Dermis blood vessel endothelial cell (primary cell): ENCODE measurements at places on chromosomes 4 and X.

DNA sequence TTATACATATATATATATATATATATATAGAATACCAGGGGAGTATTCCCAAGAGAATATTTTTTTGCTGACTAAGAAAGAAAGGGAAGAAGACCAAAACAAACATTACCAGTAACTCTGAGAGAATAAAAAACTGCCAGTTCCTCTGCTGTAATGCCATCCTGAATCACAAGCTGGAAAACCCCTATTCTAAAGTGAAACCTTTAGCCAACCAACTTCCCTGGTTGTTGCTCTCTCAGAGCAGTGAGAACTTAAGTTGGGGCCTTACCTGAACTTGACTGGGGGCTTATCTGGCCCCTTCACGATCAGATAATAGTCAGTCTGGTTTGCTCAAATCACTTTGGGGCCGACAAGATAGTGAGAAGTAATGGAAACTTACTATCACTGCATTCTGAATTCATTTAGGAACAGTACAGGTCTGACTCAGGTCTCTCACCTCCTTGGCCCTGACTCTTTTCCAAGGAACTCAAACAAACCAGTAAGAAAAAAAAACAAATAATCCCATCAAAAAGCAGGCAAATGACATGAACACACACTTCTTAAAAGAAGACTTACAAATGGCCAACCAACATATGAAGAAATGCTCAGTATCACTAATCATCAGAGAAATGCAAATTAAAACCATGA lies 62.5 kb downstream of the CD40LG start:
- peak; percentile 14 for DNase-seq

DNA sequence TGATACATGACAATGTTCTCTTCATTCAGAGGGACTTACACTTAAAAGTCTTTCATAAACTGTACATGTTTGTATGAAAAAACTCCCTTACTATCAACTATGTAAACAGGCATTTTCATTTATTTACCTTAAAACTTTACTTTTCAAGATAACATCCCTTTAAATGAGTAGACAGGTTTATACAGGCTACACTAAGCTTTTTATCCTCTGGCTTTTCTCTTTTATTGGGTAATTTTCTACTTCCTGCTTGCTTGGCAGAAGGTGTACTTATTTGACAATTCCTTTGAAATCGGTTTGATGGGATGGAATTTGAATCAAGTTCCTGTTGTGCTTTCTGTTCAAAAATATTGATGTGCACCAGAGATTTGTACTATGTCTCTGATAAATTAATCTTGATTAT lies 81.4 kb downstream of the PTPN13 start:
- no peak for DNase-seq

- no peak for DNase-seq
Observed at GRCh38 chr4:3462790-3463415, at the start of gene DOK7. Gene DOK7 (plus strand): TSS chr4:3463306. CDS start chr4:3463376, 70 bp downstream.

GRCh38 chr4:42331914-42332368 lies 65.3 kb upstream of the SHISA3 start:
- DNase-seq = peak; percentile 88

GRCh38 chr4:125626946-125627345 lies 312.2 kb downstream of the FAT4 start:
- no peak for DNase-seq

- no peak for DNase-seq
Observed at GRCh38 chr4:153242839-153243324, 38.6 kb downstream of the TRIM2 start.

DNA sequence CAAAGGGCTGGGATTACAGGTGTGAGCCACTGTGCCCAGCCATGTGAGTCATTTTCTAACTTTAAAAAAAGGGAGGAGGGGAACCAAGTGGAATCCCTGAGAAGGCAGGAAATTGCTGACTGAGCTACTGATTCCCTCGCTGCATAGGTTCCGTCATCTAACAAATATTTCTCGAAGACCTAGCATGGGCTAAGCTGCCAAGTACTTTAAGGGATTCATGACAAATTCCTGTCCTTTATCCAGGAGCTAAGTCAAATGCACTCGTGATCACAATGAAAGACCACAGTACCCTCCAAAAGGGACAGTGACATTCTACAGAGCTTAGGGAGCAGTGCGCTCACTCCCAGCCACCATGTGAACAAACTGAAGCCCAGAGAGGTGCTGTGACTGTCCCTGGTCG lies 33.2 kb upstream of the MAN2B2 start:
- DNase-seq = no peak

- no peak for DNase-seq
Observed at GRCh38 chr4:134001057-134001456, 200.5 kb downstream of the PABPC4L start.

- peak; percentile 87 for DNase-seq
Observed at GRCh38 chr4:54277691-54278090, 48.6 kb downstream of the PDGFRA start.

- DNase-seq = no peak
Observed at GRCh38 chr4:127641524-127641923, 8.8 kb downstream of the INTU start.

DNA sequence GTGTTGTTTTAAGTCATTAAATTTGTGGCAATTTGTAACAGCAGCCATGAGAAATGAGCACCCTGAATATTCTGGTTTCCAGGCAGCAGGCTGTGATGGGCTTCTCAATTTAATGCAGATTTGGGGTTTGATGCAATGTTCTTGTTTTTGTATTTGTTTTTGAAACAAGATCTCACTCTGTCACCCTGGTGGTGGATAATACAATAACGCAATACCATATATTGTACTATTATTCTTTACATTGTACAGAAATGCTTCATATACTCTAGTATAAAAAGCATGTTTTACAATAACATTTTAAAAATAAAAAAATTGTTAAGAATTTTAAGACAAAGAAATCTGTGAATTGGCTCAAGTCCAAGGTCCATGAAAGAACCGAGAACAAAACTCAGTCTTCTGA lies 129.1 kb downstream of the USP46 start:
- no peak for DNase-seq

GRCh38 chr4:90299373-90299772 lies 172.2 kb downstream of the CCSER1 start:
- DNase-seq = no peak

DNA sequence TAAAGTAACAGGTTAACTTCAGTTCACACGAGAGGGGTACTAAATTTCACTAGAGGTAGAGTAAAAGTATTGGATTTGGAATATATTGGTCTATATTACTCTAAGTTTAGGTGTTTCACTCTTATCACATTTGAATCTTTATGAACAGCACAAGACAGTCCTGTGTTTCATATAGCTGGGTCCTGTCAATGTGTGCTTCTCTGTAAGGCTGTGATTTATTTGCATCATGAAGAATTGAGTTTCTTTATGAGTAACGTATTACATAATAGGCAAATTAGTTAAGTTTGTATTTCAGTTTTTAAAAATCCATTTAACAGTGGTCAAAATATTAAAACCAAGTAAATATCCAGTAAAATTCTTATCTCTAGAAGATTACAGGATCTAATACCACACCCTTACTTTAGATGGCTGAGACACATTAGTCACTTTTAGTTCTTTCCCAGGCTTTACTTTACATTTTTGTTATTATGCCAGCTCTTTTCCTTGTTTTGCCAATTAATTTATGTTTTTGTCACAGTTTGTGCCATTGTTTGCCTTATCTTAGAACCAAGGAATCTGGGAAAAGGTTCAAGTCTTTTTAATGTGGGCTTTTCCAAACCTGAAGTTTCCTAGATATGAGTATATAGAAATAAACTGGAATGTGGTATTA lies 32.1 kb downstream of the NUDT6 start:
- DNase-seq = peak; percentile 73

DNA sequence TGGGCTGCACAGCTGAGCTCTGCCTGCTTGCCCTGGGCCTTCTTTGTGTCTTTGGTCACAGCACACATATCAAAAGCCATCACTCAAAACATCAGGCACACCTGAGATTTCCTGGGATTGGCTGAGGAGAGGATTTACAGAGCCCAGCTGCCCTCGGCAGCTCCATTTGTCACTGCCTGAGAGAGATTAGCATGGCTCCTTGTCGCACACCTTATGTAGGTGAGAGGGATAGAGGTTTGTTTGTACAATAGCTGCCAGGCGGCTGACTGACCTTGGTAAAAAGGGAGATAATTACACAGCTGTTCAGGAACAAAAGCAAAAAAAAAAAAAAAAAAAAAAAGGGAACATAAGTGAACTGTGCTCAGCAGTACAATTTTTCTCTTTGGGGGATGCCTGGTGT lies 63.2 kb downstream of the MGST2 start:
- DNase-seq = no peak

- DNase-seq = peak; percentile 58
Observed at GRCh38 chrX:154317391-154317995, 21.9 kb downstream of the TKTL1 start.

- DNase-seq = no peak
Observed at GRCh38 chr4:182548156-182548555, 305.0 kb downstream of the TENM3 start.

- peak; percentile 72 for DNase-seq
Observed at GRCh38 chr4:88158038-88158488, 376 bp downstream of the ABCG2 start.

GRCh38 chr4:5798946-5799345 lies 87.9 kb downstream of the EVC start:
- DNase-seq = no peak

DNA sequence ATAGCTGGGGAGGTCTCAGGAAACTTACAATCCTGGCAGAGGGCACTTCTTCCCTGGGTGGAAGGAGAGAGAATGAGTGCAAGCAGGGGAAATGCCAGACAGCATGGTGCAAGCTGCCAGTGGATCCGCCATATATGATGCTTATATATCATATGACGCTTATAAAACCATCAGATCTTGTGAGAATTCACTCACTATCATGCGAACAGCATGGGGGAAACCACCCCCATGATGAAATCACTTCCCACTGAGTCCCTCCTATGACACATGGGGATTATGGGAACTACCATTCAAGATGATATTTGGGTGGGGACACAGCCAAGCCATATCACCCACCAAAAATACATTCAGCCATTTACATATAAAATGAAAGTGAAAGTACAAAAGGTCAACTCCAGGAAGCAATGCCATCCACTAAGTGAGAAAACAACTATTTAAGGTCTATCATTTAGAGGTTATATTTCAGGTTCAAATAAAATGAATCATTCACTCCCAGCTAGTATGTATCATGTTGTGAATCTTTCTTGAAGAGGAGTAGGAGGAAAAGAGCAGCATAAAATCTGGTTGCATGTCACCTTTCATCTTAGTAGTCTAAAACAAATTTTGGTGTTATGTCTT lies 20.3 kb upstream of the DYNLT3 start:
- DNase-seq = no peak

- peak; percentile 85 for DNase-seq
Observed at GRCh38 chrX:153488231-153488914, 6.4 kb upstream of the BGN start.

- no peak for DNase-seq
Observed at GRCh38 chr4:181659876-181660275, 583.3 kb upstream of the TENM3 start.

DNA sequence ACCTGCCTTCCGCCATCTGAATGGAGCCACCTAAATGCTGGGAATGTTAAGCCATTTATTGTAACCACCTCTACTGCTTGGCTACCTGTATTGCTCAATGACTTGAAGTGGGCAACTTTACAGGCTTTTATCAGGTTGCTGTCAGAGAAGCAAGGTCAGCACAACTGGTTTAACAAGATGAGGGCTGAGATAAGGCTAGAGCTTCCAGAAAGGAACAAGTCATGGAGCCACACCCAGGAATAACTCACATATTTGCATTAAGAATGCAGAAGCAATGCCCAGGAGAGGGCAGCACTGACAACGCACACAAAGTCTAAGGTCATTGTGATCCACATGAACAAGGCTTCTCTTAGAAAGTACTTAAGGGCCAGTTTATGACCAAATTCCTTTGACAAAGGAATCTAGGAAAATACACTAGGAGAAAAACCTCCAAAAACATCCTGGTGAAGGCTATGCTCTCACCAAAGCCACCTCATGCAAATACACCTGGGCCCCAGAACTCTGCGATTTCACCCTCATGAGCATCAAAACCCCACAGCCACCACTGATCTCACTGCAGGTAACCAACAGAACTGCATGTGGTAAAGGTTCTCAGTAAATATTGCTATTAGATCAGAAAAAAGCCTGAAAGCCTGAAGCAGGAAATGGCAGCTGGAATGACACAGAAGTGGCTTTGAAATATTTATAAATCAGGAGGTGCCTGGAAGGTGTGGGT lies 15.0 kb upstream of the STS start:
- peak; percentile 81 for DNase-seq

DNA sequence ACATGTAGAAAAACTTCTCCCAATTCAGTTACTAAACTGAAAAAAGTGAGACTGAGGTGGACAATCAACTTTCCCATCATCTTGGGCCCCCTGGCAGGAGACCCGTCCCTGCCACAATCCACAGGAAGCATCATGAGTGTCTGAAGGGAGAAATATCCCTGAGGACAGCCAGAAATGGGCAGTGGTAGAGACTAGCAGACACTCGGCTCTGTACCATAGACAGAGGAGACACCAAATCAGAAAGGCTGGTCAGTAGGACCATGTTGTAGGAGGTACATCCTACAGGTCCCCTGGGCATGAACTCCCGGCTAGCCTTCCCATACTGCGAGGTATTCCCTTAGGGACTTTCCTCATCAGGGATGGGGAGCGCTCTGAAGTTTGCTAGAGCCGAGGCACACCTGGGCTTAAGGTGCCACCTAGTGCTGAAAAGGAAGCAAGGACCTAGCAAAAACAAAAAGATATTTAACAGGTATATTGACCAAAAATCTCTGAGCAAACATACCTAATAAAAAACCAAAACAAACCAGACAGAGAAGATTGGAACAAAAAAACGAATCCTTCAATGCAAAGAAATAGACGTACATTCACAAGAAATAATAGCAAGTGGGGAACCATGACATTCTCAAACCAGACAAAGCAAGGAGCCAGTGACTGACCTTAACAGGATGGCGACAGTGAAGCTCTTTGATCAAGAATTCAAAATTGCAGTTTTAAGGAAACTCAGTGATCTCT lies 55.6 kb downstream of the HAUS3 start:
- DNase-seq = peak; percentile 43

DNA sequence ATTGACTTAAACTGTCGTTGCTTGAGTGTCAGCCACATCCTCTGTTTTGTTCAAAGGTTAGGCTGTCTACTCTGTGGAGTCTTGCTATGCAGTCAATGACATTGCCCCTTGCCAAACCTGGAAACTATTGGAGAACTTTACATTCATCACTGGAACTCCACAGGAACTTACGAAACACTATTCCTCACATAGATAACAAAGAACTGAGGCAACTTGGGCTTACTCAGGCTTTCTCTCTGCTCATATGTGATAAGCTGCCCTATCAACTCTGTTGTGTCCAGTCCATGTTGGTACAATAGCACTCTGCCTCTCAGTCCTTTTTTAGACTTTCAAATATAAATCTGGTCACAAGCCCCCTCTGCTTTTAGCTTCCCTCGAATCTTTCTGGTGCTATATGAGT lies 9.4 kb downstream of the NPY5R start:
- no peak for DNase-seq

DNA sequence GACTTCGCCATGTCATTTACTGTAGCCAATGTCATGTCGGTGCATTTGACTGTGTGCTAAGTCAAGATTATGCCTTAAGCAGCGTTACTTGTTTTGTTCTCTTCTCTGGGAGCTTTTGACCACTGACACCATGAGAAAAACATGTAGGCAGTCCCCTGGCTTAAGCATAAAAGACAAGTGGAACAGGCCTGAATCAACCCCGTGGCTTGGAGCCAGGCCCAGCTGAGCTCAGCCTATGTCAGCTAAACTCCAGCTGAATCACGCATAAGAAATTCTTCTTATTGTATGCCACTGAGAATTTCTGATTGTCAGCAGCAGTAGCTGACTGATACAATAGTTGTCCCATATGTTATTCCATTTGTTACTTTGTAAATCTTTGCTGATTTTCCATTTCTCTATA lies 261.9 kb downstream of the CBLL2 start:
- peak; percentile 54 for DNase-seq
